Activated CD8-positive, alpha-beta T cell treated with anti-CD3 and anti-CD28 coated beads, Interleukin-2, amount 10 ng/mL, durations not matched to agents 7 days and 5 days (primary cell): ENCODE measurements at places on chromosomes 13 and 19. TPM values are rescaled to one million over a fixed set of nuclear protein-coding genes. Genes with fewer than 3 reads are reported as not detected.

Gene CASP14
- not detected for total RNA-seq

Gene ADGRE3
- total RNA-seq: not detected

DNA sequence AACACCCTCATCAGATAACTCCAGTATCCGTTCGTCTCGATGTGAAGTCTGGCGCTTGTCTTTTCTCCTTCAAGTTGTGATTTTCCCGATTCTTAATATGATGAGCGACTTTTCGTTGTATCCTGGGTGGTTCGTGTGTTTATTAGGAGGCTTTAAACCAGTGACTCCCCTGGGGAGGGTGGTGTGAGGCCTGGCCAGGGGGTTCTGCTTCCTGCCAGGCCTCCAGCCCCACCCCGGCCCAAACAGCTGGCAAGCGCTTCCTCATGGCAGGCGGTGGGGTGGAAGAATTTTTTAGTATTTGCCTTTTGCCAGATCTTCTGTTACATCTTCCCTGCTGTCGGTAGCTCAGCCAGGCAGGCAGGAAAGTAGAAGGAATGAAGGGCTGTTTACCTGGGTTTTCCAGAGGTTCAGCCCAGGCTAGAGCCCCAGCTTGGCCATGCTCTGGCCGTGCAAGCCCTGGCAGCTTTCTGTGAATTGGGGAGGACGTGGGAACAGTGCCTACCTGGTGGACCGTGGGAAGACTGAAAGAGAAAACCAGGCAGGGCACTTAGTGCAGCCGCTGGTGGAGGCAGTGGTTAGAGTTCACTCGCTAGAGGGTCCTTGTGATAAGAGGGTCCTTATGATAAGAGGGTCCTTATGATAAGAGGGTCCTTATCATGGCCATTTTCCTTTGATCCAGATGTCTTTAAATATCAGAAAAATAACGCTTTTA lies 37.7 kb upstream of the DCUN1D2 start:
- no peak for DNase-seq

- DNase-seq: no peak
These were observed 59.2 kb downstream of the EDNRB start for GRCh38 chr13:77859450-77859849.

DNA sequence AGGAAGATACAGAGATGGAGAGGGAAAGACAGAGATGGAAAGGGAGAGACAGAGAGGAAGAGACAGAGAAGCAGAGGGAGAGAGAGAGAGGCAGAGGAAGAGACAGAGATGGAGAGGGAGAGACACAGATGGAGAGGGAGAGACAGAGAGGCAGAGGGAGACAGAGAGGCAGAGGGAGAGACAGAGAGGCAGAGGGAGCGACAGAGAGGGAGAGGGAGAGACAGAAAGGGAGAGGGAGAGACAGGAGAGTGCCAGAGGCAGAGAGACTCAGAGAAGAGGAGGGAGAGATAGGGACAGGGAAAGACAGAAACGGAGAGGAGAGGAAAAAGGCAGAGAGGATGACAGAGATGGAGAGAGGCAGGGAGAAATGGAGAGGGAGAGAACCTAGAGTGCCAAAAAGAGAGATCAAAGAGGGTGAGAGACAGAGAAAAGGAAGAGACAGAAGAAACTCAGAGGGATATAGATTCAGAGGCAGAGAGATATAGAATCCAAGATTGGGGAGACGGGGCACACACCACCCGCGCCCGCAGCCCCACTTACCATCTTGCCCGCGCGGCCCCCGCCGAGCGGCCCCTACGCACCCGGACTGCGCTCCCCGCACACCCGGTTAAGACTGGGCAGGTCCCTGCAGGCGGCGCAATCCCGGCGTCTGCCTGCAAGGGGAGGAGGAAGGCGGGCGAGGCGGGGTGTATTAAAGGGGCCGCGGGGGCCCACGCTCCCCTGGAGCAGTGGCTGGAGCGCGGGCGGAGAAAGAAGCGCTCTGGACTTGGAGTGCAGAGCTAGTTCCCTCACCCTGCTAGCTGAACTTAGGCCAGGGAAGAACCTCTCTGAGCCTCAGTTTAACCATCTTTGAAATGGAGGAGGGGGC lies 10.7 kb downstream of the TM6SF2 start:
- no peak for DNase-seq

DNA sequence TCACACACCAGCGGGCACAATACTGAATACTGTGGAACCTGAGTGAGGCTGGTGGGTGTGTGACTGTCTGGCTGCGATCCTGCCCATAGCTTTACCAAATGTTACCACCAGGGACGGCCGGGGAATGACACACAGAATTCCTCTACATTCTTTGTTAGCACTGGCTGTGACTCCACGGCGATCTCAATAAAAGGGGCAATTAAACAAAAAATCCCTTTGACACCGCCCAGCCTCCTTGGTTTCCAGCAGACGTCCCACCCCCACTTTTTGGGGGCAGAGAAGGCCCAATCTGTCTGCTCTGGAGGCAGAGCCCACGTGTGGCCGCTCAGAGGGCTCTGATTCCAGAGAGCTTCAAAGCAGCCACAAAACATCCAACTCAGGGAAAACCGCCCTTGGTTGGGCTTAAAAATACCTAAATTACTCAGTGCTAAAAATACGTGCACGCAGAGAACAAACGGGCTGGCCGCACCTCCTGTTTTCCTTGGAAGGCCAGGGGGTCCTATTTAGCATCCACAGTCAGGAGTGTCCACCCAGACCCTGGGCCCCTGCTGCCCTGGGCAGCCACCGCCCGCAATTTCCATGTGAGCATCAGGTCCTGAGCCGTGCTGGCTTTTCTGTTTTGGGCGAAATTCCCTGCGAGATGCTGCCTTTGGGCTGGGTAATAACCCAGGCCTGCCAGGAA lies 47.8 kb downstream of the GADD45B start:
- DNase-seq: no peak

DNA sequence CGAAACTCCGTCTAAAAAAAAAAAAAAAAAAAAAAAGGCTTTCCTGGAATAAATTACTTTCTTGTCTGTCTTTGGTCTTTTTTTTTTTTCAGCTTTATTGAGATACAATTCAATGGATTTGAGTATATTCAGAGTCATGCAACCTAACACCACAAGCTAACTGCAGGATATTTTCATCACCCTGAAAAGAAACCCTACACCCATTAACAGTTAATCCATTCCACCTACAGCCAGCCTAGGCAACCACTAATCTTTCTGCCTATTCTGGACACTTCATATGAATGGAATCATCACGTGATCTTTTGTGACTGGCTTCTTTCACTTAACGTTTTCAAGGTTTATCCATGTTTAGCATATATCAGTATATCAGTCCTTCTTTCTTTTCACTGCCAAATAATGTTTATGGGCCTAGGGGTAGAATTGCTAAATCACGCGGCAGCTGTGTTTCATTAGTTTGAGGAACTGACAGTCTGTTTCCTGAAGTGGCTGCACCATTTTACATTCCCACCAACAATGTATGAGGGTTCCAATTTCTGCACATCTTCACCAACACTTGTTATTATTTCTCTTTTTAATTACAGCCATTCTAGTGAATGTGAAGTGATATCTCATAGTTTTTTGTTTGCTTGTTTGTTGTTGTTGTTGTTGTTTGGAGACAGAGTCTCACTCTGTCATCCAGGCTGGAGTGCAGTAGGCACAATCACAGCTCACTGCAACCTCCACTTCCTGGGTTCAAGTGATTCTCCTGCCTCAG lies 19.9 kb downstream of the LRFN3 start:
- no peak for DNase-seq

- no peak for DNase-seq
These were observed 187.1 kb downstream of the KATNAL1 start for GRCh38 chr13:30120133-30120822.

- no peak for DNase-seq
These were observed 379.6 kb downstream of the SLITRK6 start for GRCh38 chr13:85419611-85420010.

DNA sequence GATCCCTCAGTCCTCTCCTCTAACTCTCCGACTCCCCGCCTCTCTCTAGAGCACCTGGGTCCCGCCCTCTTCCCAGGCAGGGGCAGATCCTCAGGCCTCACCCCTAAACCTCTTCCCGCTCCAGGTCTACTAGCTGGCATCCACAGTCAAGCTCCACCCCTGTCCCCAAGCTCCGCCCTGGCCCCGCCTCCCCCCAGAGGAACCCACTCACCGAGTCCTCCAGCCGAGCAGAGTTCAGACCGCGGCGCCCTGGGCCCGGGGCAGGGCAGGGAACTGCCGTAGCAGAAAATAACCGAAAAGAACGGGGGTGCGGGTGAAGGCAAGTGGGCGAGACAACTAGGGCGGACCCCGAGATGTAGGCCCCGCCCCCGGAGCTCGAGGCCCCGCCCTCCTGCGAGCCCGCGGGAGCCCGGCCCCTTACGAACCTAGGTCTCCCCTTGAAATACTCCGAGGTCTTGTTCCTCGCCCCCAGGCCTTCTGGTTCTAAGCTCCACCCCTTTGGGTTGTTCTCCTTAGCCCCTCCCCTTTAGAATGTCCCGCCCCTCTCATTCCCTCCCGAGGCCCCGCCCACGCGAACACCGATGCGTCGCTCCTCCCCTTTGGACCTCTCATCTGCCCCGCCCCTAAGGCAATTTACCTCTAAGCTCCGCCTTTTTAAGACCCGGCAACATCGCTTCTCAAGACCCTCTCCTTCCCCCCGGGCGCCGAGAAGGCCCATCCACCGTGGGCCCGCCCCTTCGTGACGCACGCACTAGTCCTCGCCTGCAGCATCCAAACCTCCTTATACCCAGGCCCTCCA lies at the start of gene GGN:
Gene GGN, minus strand, starts transcription at position 485 of the 799 bp plus-strand sequence. CDS start 773 bp downstream, outside the sequence.
- DNase-seq: peak; percentile 77
